ENCODE measurements at places on chromosomes 6 and 20.

GRCh38 chr6:40933864-40934263 is 105.2 kb downstream of the UNC5CL start:
- DNase-seq: no peak

DNA sequence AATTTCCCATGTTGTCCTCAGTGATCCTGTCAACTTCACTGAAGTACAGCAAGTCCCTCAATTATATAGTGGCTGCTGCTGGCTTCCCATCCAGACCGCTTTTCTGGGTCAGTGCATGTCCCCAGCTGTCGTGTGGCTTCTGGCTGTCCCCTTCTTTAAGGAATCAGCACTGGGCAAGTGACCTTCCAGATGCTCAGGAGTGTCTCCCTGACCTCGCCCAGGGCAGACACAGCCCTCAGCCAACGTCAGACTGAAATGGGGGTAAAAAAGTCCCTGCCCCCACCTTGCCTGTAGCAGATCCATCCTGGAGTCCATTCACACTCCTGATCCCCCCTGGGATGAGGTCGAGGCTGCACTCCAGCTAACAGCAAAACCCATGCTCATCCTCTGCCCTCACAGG is 23.7 kb downstream of the OVOL2 start:
- no peak for DNase-seq

DNA sequence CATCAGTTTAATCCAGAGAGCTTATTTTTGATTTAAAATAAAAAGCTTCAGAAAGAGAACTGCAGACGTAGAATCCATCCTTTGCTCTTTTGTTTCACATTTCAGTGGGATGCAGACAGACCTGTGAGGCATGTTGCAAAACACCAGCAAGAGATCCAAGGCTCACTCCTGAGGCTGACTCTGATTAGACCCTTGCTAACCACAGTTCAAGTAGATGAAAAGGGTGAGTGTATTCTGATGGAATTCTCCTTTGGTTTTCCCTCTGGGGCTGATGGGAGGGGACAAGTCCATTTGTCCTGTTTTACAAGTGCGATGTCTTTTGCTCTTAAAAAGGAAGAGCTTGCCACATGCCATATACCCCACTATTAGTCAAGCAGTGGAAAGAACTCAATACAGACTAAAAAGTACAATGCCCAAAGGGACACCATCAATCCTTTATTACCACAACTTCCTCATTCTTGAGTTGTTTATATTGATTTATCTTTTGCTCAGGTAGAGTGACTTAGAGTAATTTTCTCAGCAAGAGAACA is 772.7 kb downstream of the MAFB start:
- DNase-seq: no peak

GRCh38 chr6:88919032-88919431 is 44.4 kb downstream of the RNGTT start:
- DNase-seq: no peak

GRCh38 chr6:4114123-4114522 is 21.3 kb downstream of the ECI2 start:
- DNase-seq: no peak

All from dorsolateral prefrontal cortex (tissue), 122 donors.